CD4-positive, alpha-beta T cell (primary cell): ENCODE measurements at places on chromosomes 12 and 14. TPM values are rescaled to one million over a fixed set of nuclear protein-coding genes. Genes with fewer than 3 reads are reported as not detected.

The CD4 gene
- 134 TPM for total RNA-seq

The COQ5 gene
- total RNA-seq = 7.1 TPM

The NOPCHAP1 gene
- total RNA-seq = 10.1 TPM

The ANKRD33 gene
- total RNA-seq = not detected

The CLEC4D gene
- total RNA-seq = not detected

The PMCH gene
- not detected for total RNA-seq

The TNFAIP2 gene
- total RNA-seq = 6.1 TPM

The KSR2 gene
- total RNA-seq = 0.05 TPM

- no peak for DNase-seq
Measured at GRCh38 chr14:23023022-23023794, 11.5 kb downstream of the PSMB5 start.

DNA sequence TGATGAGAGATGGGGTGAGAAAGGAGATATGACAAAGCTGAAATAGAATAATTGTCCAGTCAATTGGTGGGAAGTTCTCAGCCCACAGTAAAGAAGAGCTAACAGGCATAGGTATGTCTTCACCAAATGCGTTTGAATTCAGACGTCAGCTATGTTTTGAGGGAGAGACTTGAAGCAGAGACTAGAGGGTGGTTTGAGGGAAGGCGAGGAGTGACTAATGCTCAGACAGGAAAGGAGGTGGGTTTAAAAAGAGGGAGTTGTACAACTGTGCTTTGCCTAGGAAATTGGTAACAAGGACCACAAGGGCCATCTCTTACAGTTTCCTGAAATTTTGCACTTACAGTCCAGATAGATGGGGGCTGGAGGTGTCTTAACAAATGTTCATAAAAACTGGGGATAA is 6.4 kb downstream of the JKAMP start:
- DNase-seq = no peak

DNA sequence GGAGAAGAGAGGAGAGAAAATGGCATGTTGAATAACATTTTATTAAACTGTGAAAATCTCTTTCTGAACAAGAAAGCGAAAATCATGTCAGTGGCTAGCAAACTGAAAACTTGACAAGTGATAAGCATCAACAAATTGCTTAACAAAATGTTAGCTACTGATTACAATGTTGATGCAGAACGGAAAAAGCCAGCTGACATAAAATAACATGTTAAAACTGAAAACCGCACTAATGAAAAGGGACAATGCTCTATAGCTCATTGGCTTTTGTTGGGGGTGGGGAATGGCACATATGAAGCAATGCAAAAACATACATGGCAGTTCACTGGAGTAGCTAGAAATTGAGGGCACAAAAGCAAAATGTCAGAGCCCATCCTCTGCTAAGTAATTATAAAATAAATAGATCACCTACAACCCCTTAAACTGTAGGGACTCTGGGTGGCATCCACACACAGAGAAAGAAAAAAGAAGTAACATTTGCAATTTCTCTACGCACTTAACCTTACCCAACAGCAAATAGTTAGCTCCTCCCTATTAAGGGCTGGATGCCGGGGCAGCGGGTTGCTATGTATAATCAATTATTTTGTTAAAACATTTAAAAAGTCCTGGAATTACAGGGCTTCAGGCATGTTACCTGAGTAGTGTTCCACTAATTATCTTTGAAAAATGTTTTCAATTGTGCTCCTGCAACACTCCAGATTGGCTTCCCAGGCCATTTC is 129.2 kb upstream of the USP15 start:
- DNase-seq = no peak

GRCh38 chr12:91813701-91814100 is 331.9 kb downstream of the BTG1 start:
- DNase-seq = no peak

DNA sequence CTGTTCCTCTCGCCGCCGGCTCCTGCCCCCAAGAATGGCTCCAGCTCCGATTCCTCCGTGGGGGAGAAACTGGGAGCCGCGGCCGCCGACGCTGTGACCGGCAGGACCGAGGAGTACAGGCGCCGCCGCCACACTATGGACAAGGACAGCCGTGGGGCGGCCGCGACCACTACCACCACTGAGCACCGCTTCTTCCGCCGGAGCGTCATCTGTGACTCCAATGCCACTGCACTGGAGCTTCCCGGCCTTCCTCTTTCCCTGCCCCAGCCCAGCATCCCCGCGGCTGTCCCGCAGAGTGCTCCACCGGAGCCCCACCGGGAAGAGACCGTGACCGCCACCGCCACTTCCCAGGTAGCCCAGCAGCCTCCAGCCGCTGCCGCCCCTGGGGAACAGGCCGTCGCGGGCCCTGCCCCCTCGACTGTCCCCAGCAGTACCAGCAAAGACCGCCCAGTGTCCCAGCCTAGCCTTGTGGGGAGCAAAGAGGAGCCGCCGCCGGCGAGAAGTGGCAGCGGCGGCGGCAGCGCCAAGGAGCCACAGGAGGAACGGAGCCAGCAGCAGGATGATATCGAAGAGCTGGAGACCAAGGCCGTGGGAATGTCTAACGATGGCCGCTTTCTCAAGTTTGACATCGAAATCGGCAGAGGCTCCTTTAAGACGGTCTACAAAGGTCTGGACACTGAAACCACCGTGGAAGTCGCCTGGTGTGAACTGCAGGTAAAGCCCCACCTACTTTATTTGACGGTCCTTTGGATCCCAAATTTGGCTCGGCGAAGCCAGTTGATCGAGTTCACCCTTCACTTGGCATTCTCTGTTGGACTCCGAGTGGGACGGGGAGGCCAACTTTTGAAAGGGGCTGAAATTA is 1.5 kb downstream of the WNK1 start:
- DNase-seq = peak; percentile 27

DNA sequence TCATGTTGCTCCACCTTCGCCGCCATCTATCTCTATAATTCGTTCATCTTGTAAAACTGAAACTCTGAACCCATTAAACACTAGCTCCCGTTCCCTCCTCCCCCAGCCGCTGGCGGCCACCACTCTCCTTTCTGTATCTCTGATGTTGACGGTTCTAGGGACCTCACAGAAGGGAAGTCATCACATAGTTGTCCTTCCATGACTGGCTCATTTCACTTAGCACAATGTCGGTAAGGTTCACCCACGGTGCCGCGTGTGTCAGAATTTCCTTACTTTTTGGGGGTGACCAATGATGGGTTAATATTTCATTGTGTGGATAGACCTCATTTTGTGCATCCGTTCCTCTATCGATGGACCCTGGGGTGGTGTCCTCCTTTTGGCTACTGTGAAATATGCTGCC is 2.0 kb upstream of the CACNA2D4 start:
- no peak for DNase-seq

GRCh38 chr12:12240662-12241340 is 26.0 kb downstream of the LRP6 start:
- DNase-seq = no peak

- no peak for DNase-seq
Measured at GRCh38 chr14:75370416-75371205, 57.2 kb upstream of the JDP2 start.

DNA sequence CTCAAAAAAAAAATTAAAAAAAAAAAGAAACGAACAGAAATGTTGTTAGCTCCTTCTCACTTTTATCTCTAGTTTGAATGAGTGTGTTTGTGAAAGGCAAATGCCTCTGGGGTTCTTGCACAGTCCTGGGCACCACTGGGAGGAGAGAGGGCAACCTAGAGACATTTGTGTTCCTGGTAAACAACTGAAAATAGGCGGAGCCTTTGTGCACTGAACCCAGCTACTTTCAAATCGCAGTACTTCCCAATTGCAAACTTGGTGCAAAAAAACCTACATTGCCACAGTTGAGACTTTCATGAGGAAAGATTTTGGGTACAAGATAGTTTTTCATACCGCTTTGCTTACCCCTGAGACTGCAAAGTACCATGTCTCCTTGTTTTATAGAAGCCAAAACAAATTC is 430.0 kb downstream of the ZFP36L1 start:
- DNase-seq = no peak

- DNase-seq = no peak
Measured at GRCh38 chr14:61581340-61581739, 114.0 kb upstream of the HIF1A start.

GRCh38 chr12:56224954-56225353 is 812 bp downstream of the NABP2 start:
- no peak for DNase-seq

DNA sequence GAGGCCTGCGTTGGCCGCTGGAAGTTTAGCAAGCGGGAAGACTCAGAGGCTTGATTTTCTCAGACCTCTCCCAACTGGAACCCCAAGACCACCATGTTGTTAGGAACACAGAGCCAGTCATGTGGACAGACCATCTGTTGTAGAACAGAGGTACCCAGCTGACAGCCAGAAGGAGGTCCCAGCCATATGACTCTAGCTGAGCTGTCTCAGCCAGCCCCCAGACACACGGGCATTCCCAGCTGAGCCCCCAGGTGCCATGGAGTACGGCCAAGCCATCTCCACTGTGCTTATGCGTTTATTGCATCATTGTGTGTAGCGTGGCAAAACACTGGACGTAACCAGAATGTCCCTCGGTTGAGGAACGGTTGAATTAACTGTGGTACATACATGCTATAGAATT is 421.9 kb downstream of the TMEM132D start:
- DNase-seq = no peak

DNA sequence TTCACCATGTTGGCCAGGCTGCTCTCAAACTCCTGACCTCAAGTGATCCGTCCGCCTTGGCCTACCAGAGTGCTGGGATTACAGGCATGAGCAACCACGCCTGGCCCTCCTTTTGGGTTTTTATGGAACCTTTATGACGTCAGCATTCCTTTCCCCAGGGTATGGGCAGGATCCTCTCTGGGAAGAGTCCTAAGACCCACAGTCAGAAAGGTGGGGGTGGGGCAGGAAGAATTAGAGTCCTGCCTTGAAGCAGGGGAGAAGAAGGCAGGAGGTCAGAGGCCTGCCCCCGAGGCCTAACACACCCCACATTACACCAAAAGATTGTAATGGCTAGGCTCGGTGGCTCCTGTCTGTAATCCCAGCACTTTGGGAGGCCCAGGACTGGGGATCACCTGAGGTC is 30.8 kb upstream of the CDK17 start:
- DNase-seq = no peak

GRCh38 chr12:7034464-7034863 is 16.2 kb upstream of the LPCAT3 start:
- DNase-seq = no peak

DNA sequence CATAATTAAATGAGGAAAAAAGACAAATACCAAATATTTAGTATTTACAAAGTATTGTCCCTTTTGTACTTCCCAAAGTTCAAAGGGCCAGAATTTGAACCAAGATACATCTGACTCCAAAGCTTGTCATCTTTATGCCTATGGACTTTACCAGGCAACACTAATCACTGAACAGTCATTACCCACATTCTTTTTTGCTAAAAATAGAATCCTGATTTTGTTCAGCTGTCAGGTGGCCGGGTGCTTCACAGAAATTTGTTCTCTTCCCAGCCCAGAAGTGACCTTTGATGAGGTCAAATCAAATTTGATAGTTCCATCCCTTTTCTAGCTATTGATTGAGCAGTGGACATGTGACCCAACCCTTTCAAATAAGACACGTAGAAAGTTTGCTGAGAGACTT is 121.6 kb downstream of the LLPH start:
- no peak for DNase-seq

GRCh38 chr12:58901664-58902063 is 18.6 kb downstream of the LRIG3 start:
- DNase-seq = no peak

DNA sequence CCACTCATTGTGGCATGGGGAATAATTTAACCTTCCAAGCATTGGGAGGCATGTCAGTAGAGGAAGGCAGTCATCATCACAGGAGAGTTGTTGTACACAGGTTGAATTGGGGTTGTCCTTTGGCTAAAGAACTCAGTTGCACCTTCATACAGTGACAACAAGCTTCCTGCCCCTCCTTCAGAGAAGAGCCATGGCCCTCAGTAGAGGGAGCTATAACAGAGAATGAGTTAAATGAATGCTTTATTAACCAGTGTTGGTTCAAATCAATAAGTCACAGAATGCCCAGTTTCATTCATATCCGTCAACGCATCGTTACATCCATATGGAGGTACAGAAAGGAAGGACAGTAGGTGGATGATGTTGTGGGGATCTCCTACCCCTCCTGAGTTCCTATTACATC is 4.8 kb downstream of the IFNG-AS1 start:
- no peak for DNase-seq

GRCh38 chr12:92876496-92876895 is 52.6 kb downstream of the EEA1 start:
- DNase-seq = no peak

DNA sequence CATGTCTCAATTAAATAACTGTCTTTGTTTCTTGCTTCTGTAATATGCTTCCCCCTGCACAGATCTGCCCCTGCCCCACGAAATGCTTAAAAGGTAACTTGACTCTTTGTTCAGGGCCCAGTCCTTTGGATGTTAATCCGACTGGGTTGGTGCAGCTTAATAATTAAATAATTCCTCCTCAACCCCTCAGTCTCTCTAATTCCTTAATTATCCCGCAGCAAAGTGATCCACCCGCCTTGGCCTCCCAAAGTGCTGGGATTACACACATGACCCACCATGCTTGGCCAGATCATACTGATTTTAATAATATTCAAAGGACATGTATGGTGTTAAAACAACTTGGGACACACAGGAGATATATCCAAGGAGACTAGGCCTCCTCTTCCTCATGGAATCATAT is 18.2 kb upstream of the ANAPC7 start:
- no peak for DNase-seq

DNA sequence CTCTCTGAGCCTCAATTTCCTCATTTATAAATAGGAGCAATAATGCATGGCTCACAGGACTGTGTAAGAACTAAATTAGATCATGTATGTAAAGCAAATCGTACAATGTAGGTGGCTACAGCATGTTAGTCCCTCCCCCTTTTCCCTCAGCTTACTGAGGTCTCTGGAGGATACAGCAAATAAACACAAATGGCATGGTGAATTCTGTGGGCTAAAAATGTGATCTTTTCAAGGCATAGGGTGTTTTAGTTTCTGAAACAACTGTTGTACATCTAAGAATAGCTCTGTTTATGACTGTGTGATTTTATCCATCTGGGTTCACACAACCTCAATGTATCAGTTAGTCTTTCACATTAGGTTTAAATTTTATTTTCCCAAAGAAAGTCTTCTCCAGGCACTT is 121.2 kb upstream of the PLEKHG7 start:
- DNase-seq = no peak
